ENCODE measurements at places on chromosomes 7 and 10. TPM values are rescaled to one million over a fixed set of nuclear protein-coding genes. Genes with fewer than 3 reads are reported as not detected.

DNA sequence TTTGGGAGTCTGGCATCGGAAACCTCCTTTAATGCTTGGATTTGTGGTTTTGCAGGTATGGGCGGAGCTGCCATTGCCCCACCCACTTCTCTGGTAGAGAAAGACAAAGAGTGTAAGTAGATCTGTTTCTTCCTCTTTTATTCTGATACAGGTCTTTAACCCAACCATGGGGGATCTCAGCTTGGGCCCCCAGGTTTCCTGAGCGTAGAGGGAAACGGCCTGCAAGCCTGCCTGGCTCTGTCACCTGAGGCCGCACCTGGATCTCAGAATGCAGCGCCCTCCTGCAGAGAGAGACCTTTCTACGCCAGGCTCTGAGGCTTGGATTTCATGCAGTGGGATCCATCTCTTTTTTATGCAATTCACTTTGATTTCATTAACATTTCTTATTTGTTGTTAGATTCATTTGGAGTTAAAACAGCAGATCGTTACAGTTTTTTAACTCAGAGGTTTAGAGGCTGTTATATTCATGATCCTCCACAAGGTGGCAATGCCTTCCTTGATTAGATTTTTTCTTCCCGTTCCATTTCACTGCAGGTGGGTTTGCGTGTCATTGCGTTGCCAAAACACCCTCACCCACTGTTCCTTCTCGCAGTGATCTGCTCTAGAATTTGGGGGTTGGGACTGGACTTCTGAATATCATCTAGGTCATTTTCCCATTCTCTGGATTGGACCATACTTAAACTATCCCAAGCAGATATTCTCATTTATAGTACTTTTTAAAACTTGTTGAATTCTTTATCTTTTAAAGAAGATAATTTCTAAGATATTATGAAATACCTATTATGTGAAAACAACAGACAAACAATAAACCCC lies 20.0 kb downstream of the RBM17 start:
- no peak for DNase-seq

DNA sequence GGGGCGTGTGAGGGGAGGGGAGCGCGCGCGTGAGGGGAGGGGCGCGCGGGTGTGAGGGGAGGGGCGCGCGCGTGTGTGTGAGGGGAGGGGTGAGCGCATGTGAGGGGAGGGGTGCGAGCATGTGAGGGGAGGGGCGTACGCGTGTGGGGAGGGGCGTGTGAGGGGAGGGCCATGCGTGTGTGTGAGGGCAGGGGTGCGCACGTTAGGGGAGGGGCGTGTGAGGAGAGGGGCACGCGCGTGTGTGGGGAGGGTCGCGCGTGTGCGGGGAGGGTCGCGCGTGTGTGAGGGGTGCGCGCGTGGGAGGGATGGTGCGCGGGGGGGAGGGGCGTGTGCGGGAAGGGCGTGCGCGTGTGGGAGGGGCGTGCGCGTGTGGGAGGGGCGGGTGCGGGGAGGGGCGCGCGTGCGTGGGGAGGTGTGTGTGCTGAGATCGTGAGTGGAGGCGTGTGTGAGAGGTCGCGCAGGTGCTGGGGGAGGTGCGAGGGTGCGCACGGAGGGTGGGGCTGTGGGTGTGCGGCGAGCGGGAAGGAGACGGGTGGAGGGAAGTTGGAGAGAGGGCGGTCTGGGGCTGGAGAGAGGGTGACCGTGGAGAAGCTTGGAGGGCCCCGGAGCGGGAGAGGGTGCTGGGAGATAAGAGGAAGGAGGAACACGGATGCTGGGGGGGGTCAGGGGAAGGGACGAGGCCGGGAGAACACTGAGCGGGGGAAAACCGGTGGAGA lies 19.7 kb downstream of the MXI1 start:
- peak; percentile 56 for DNase-seq

- DNase-seq: no peak
Measured at GRCh38 chr7:29953726-29954347, 35.8 kb downstream of the SCRN1 start.

Gene ZCCHC24
- 6.2 TPM for total RNA-seq

GRCh38 chr7:103685646-103686045 lies 239.6 kb upstream of the SLC26A5 start:
- DNase-seq: no peak

- no peak for DNase-seq
Measured at GRCh38 chr10:86347856-86348255, 18.7 kb downstream of the GRID1 start.

GRCh38 chr10:42754155-42755027 lies 28.2 kb upstream of the BMS1 start:
- DNase-seq: no peak

GRCh38 chr7:3011211-3011852 lies 32.3 kb downstream of the CARD11 start:
- no peak for DNase-seq

DNA sequence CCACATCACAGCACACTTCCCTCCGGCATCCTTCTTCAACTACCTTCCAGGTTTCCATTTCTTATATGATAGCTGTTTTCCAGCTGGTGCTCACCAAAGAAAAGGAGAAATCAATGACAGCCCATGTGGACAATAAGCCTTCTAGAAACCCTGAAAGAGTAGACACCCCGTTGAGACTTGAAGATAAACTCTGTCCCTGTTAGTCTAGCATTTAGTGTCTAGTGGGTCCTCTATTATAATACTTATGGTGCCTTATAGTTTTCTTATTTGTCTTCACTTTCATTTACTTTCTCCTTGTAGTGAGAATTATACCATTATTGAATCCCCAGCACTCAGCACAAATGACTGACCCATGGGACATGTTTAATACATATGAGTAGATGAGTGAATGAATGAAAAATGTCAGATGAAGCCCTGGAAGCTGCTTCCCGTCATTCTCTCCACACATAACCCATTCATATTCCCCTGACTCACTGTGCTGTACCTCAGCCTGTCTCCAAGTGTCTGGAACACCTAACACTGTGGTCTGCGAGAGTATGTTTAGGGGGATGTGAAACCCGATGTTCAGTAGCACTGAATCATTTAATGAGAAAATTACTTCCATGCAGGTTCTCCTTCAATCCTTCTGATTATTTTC lies 377.6 kb downstream of the GPR158 start:
- no peak for DNase-seq

All from occipital lobe (tissue), 3 donors.